ENCODE measurements at places on chromosomes 2 and 18.

GRCh38 chr2:56615760-56616159 lies 432.0 kb downstream of the CCDC85A start:
- H3K27ac ChIP-seq = no peak overlapping the region
- no peaks in the 10 kb centered on the region for H3K27me3 ChIP-seq
- H3K36me3 ChIP-seq = no peaks in the 10 kb centered on the region
- no peak overlapping the region for H3K4me3 ChIP-seq
- no peaks in the 10 kb centered on the region for H3K4me1 ChIP-seq
- no peak for DNase-seq

DNA sequence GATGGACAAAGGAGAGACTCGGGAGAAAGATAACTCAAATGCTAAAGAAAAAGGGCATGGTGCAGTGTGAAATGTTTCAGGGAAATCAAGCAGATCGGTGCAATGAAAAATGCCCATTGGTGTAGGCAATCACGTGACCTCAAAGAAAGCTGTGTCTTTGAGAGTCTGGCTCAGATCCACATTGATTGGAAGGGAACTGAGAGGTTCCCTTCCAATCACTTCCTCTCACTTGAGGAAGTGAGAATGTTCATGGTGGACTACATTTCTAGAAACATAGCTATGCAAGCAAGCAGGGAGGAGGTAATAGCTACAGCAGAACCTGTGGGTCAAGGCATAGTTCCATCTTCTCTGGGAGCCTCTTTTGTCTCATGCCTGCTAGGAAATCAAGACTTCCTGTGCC lies 187.4 kb downstream of the LPIN1 start:
- DNase-seq = peak; percentile 5
- no peak overlapping the region for H3K27ac ChIP-seq
- H3K36me3 ChIP-seq = no peaks in the 10 kb centered on the region
- H3K4me3 ChIP-seq = no peak overlapping the region
- H3K4me1 ChIP-seq = no peaks in the 10 kb centered on the region

- peak overlapping the region; percentile 13 for H3K27ac ChIP-seq
- H3K4me1 ChIP-seq = peaks cover 5% of the 10 kb centered on the region
- no peaks in the 10 kb centered on the region for H3K36me3 ChIP-seq
- no peaks in the 10 kb centered on the region for H3K27me3 ChIP-seq
Measured at GRCh38 chr2:35852-36251, 10.5 kb downstream of the FAM110C start.

GRCh38 chr18:42784632-42785031 lies 330.9 kb downstream of the RIT2 start:
- H3K27me3 ChIP-seq = no peaks in the 10 kb centered on the region
- H3K4me1 ChIP-seq = peaks cover 7% of the 10 kb centered on the region
- no peak overlapping the region for H3K27ac ChIP-seq
- H3K4me3 ChIP-seq = no peak overlapping the region

DNA sequence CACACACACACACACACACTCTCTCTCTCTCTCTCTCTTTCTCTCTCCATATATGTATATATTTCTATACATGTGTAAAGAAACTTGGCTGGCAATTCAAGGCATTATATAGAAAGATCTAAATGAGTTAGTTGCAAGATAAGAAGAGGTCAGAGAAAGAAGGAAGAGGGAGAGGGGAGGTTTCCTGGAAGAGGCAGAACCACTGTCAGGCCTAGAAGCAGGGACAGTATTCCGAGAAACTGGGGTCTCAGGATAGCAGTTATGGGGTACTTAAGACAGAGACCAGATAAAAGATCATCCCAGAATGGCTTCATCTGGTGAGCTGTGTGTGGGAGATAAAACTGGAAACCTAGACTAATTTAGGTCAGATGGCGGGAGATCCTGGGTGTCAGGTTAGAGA lies 180.8 kb downstream of the CAMKMT start:
- H3K4me3 ChIP-seq = no peak overlapping the region
- no peaks in the 10 kb centered on the region for H3K4me1 ChIP-seq
- no peaks in the 10 kb centered on the region for H3K27me3 ChIP-seq
- no peak for DNase-seq
- H3K36me3 ChIP-seq = no peaks in the 10 kb centered on the region

DNA sequence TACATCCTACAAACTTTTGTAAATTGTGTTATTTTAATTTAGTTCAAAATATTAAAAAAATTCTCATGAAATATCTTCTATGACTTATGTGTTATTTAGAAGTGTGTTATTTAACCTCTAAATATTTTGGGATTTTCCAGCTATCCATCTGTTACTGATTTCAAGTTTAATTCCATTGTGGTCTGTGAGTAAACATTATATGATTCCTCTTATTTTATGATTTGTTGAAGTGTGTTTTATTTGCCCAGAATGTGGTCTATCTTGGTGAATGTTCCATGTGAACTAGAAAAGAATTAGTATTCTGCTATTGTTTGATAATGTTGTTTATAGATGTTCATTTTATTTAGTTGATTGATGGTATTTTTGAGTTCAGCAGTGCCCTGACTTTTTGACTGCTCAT lies 136.0 kb downstream of the ZNF804A start:
- DNase-seq = no peak
- no peak overlapping the region for H3K27ac ChIP-seq
- no peaks in the 10 kb centered on the region for H3K4me1 ChIP-seq
- no peaks in the 10 kb centered on the region for H3K36me3 ChIP-seq
- no peak overlapping the region for H3K4me3 ChIP-seq

DNA sequence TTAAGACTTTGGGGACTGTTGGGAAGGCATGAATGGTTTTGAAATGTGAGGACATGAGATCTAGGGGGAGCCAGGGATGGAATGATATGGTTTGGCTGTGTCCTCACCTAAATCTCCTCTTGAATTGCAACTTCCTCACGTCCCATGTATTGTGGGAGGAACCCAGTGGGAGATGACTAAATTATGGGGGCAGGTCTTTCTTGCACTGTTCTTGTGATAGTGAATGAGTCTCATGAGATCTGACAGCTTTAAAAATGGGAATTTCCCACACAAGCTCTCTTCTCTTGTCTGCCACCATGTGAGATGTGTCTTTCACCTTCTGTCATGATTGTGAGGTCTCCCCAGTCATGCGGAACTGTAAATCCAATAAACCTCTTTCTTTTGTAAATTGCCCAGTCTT lies 11.5 kb upstream of the MBP start:
- H3K27me3 ChIP-seq = no peaks in the 10 kb centered on the region
- peaks cover 6% of the 10 kb centered on the region for H3K4me1 ChIP-seq
- H3K27ac ChIP-seq = no peak overlapping the region

DNA sequence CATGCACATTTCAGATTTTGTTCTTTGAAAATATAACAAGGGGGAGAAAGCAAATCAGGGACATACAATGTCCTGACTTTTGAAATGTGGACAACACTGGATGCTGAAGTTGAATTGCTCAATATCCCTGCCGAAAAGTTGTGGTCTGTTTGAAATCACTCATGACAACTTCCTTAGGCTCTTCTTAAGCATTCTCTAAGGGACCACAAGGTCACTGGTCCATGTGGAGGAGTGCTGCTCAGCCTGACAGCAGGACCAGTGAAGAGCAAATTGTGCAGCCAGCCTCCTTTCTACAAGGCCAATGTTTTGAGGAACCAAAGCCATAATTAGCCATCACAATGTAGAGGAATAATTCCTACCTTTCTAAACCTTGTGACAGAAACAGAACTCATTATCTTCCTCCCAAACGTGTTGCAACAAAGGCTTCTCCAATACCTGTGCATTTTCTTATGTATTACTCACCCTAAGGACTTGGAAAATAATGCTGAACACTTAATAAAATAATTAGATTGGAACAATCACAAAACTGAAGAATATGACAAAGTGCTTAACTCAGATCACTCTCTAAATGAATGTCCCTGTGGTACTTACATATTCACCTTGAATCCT lies 1477.6 kb upstream of the NXPH2 start:
- no peaks in the 10 kb centered on the region for H3K36me3 ChIP-seq
- no peaks in the 10 kb centered on the region for H3K4me1 ChIP-seq
- H3K27ac ChIP-seq = no peak overlapping the region
- no peaks in the 10 kb centered on the region for H3K27me3 ChIP-seq
- DNase-seq = no peak

DNA sequence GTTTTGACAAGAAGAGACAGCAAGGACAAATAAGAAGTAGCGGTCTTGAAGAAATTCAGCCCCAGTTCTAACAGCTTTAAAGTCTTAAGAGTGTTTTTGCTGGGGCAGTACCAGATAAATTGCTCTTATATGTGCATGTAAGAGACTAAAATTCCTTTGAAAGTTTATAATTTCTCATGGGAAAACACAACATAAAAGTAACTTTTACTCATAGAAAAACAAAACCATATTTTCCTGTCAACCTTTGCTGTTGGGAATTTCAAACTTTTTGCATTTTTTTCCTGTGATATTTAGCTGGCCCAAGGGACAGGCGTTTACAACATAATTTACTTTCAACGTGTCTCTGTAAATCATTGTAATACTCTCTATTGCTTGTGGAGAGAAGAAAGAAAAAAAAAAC lies 767.8 kb upstream of the ZEB2 start:
- no peak overlapping the region for H3K27ac ChIP-seq
- H3K36me3 ChIP-seq = no peaks in the 10 kb centered on the region
- no peak for DNase-seq
- no peak overlapping the region for H3K4me3 ChIP-seq

DNA sequence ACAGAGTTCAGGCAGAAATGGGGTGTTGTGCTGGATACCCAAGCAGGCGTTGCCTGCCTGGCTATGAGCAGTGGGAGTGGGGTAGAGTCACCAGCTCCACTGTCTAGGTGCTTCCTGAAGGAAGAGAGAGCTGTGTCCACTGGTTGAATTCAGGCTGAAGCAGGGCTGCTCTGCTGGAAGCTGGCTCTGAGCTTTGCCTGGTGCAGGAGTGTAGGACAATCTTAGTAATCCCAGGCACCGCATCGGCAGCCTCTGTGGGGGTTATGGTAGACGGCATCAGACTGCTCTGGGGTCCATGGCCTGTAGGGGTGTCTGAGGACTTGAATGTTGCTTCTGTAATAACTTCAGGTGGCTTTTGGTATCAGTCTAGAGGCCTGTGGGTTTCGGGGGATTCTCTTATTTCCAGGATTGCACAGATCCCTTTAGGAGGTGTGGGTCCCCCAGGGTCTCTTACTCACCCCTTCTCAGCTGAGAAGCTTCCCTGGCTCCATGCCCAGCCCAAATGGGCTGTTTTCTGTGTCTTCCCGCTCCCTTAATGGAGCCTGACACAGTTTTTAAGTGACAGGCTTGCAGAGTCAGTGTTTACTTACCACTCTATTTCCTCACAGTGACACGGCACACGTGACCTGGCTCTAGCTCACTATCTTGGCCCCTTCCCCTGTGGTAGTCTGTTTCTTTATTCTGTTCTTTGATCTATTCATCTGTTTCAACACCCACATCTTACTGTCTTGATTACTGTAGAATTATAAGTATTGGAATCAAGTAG lies 644.3 kb downstream of the CBLN2 start:
- H3K36me3 ChIP-seq = no peaks in the 10 kb centered on the region
- H3K27ac ChIP-seq = no peak overlapping the region
- H3K4me3 ChIP-seq = no peak overlapping the region
- H3K4me1 ChIP-seq = no peaks in the 10 kb centered on the region
- H3K27me3 ChIP-seq = no peaks in the 10 kb centered on the region

GRCh38 chr2:36394804-36395203 lies 39.2 kb downstream of the CRIM1 start:
- no peaks in the 10 kb centered on the region for H3K27me3 ChIP-seq
- peak overlapping the region; percentile 43 for H3K27ac ChIP-seq

GRCh38 chr2:120739438-120740090 lies 3.9 kb downstream of the GLI2 start:
- H3K4me3 ChIP-seq = no peak overlapping the region
- H3K4me1 ChIP-seq = peaks cover 36% of the 10 kb centered on the region
- no peak overlapping the region for H3K27ac ChIP-seq
- no peaks in the 10 kb centered on the region for H3K27me3 ChIP-seq

- no peaks in the 10 kb centered on the region for H3K36me3 ChIP-seq
- H3K4me3 ChIP-seq = no peak overlapping the region
- DNase-seq = no peak
- peaks cover 12% of the 10 kb centered on the region for H3K4me1 ChIP-seq
Measured at GRCh38 chr2:40448476-40449079, 3.3 kb downstream of the SLC8A1 start.

- H3K36me3 ChIP-seq = no peaks in the 10 kb centered on the region
- no peaks in the 10 kb centered on the region for H3K4me1 ChIP-seq
- H3K27me3 ChIP-seq = no peaks in the 10 kb centered on the region
- no peak overlapping the region for H3K4me3 ChIP-seq
Measured at GRCh38 chr2:144364944-144365738, 154.8 kb downstream of the ZEB2 start.

- peaks cover 50% of the 10 kb centered on the region for H3K4me1 ChIP-seq
- H3K27me3 ChIP-seq = no peaks in the 10 kb centered on the region
- DNase-seq = no peak
- H3K27ac ChIP-seq = peak overlapping the region; percentile 80
- no peak overlapping the region for H3K4me3 ChIP-seq
Measured at GRCh38 chr18:10035281-10035991, 121.6 kb downstream of the VAPA start.

GRCh38 chr2:157923598-157924217 lies 47.6 kb upstream of the ACVR1 start:
- H3K4me3 ChIP-seq = no peak overlapping the region
- no peaks in the 10 kb centered on the region for H3K27me3 ChIP-seq
- H3K36me3 ChIP-seq = no peaks in the 10 kb centered on the region
- no peak for DNase-seq

All from vagina (tissue), 2 donors.